RCC 7860 (cell line): ENCODE measurements at places on chromosomes 1 and 21.
A peak's percentile ranks its signal among the peaks of the same experiment; 100 is the strongest.

DNA sequence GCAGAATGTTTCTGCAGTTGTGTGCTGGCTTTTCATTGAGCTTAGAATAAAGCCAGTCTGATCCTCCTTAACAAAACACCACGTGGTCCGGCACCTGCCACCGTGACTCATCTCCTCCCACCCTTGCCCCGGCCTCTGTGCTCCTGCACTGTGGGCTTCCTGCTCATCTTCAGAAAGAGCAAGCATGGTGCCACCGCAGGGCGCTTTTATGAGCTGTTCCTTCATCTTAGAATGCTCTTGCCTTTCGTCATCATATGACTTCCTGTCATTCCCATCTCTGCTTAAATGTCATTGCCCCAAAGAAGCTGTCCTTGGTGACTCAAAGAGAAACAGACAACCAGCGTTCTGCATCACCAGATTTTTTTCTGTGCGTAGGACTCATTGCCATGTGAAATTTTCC lies 117.8 kb downstream of the HHAT start:
- DNase-seq: peak; percentile 67

- DNase-seq: no peak
Measured at GRCh38 chr21:32140151-32140550, 138.7 kb downstream of the MIS18A start.

DNA sequence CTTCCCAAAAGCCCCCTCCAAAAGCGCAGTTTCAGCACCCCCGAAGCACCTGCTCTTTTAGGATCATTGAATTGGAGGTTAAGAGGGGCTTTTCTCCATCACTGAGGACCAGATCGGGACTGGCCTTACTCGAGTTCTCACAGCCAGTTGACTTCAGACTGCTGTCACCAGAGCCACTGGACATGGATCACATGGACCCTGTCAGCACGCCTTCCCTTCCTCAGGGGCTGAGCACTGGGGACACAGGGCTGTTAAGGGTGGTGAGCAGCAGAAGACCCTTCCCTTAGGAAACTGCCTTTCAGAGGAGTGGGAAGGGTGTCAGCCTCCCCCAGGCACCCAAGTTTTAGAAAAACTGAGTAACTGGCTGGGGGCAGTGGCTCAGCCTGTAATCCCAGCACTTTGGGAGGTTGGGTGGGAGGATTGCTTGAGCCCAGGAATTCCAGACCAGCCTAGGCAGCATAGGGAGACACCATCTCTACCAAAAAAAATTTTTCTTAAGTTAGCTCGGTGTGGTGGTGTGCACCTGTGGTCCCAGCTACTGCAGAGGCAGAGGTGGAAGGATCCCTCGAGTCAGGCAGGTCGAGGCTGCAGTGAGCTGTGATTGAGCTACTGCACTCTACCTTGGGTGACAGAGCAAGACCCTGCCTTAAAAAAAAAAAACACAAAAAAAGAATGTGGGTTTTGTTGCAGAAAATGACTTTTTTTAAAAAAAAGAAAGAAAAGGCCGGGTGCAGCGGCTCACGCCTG lies 584 bp upstream of the FGR start:
- no peak for DNase-seq

DNA sequence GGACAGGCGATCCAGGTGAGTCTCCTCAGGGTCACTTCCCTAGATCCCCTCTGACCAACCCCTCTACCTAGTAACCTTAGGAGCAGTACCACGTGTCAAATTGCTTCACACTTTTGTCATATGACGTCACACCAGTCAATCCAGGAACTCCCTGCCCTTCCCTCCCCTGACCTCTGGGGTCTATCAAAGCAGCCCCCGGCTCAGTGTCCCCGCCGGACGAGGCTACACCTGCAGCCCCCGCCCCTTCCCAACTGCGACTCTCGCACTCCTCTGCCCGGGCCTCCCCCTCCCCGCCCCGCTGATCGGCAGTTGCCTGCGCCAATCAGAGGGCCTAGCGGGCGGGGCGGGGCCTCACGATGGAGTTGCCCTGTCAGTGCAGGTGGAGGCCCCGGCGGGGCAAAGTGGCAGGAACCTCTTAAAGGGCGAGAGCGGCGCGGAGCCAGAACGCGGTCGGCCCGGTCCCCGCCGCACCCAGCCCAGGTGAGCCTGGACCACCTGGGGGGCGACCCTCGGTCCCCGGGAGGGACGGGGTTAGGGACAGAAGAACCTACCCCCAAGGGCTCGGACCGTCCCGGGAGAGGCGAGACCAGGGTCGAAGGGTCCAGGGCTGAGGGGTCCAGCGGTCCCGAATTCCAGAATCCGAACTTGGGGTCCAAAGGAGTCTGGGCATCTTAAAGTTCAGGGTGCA lies 27.5 kb upstream of the EPB41 start:
- DNase-seq: peak; percentile 60

DNA sequence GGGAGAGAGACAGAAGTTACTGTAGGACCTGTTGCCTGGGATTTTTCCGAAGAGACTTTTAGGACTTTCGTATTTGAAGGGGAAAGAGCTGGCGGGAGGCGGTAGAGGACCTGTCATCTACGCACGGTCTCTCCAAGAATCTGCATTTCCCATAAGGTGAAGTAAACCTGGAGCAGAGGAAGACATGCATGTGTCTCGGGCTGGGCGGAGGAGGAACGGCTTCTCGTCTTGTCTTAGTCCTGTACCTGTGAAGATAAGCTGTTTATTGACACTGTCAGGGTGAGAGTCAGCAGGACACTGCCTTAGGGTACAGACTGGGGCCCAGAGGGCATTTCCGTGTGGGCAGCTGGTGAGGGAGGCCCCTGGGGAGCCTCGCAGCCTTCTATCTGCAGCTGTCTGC lies 123.4 kb upstream of the COL6A1 start:
- DNase-seq: no peak

DNA sequence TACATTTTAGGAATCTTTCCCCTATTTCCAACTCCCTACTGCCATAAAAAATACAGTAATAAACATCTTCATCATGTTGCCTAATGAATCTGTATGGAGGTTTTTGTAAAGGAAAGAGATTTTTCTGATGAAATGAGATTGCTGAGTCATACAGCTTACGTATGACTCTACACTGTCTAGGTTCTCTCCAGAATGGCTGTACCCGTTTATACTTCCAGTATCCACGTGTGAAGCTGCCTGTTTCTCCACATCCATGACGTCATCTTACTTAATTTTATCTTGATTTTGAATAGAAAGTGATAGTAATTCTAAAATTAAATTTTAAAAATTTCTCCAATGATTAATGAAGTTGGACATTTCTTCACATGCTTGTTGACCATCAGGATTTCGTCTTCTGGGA lies 103.7 kb downstream of the COQ8A start:
- DNase-seq: peak; percentile 45

DNA sequence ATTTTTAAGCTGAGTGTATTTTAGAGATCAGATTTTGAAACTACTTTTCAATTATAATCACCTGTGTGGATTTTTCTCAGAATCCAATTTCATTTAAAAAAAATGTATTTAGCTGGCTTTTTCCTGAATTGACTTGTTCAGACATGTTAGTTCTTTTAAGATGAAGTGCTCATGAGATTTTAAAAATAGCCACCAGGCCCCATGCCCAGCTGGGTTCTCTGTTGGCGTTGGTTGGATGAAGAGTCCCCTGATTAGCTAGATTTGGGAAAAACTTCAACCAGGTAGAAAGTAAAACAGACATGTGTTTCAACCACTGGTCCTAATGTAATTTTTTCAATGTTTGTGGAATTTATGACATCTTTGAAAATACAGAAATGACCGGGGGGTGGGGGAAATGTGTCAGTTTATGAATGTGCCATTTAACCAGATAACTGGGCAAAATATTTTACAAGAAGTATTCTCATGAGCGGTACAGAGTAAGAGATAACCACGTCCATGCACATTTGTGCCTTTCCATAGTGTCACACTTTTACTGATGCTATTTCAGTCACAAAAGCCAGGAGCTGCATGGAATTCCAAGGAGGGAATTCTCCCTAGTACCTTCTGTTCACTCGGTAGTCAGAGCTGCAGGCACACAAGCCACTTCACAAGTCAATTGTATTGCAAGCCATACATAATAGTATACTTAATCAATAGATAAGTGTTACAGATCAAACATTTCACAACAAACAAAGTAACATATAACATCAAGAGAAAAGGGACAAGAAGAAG lies 51.1 kb downstream of the KCNK1 start:
- DNase-seq: no peak

DNA sequence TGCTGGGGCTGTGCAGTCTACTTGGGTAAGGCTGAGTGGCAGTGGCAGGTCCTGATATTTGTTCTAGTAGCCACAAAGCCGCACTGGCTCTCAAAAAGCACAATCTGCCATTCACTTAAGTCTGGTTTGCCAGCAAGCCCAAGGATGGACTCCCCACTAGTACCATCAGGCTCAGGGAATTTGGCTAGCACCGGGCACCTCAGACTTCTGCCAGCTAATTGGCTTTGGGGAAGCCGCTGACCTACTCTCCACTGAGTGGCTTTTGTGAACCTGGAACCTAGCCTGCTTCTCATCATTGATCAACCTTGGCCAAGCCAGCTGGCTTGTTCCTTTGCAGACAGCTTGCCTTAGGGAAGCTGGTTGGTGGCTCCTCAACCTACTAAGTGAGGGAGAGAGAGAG lies 83.1 kb downstream of the ESRRG start:
- DNase-seq: no peak

- DNase-seq: no peak
Measured at GRCh38 chr1:240538776-240539430, 73.1 kb downstream of the GREM2 start.

GRCh38 chr1:154821083-154821482 lies 49.0 kb downstream of the KCNN3 start:
- DNase-seq: no peak

GRCh38 chr1:18872071-18872611 lies 12.7 kb upstream of the TAS1R2 start:
- DNase-seq: no peak

- DNase-seq: no peak
Measured at GRCh38 chr1:105027838-105028471, 1278.3 kb downstream of the AMY1C start.

DNA sequence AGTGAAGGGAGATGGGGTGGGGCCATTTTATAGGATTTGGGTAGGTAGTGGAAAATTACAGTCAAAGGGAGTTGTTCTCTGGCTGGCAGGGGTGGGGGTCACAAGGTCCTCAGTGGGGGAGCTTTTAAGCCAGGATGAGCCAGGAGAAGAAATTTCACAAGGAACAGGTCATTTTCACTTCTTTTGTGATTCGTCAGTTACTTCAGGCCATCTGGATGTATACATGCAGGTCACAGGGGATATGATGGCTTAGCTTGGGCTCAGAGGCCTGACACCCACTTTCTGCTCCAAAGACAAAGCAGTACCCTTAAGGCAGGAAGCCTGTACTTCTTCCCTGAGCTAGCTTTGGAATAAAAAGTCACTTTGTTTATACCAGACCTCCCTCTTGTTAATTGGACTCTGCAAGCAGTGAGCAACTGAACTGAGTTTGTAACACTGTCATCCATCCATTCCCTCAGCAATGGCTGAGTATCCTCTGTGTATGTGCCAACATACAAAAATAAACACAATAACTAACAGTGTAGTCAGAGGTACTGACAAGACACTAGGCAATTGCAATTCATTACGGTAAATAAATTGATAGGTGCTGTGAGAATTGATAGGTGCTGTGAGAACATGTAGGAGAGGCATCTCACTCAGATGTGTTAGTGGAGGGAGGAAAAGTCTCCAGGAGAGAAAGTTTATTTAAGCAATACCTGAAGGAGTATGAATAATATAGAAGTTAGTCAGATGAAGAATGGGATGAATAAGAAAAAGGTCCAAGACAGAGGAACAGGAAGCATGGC lies 14.7 kb upstream of the RGS2 start:
- DNase-seq: no peak

GRCh38 chr1:222865718-222866117 lies 50.9 kb downstream of the DISP1 start:
- no peak for DNase-seq

DNA sequence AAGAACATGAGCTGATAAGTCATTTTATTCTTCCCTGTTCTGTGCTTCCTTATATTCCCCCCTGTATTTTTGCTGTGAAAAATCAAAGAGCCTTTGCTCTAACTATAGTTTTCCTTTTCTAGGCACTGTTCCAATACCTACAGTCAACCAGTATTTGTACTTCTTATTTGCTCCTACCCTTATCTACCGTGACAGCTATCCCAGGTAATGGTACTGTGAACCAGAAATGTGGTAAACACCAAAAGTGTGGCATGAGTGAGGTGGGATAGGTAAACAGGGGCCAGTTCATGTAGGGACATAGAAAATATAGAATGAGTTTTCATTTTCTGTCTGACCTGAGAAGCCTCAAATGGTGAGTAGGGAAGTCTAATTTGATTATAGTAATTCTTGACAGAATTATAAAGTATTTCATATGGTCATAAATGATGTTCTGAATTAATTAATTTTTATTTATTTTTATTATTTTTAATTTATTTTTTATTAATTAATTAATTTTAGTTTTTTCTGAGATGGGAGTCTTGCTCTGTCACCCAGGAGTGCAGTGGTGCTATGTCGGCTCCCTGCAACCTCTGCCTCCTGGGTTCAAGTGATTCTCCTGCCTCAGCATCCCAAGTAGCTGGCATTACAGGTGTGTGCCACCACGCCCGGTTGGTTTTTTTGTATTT lies 22.9 kb upstream of the AXDND1 start:
- no peak for DNase-seq

- DNase-seq: peak; percentile 86
Measured at GRCh38 chr1:67683766-67684525, 1.1 kb upstream of the GADD45A start.

DNA sequence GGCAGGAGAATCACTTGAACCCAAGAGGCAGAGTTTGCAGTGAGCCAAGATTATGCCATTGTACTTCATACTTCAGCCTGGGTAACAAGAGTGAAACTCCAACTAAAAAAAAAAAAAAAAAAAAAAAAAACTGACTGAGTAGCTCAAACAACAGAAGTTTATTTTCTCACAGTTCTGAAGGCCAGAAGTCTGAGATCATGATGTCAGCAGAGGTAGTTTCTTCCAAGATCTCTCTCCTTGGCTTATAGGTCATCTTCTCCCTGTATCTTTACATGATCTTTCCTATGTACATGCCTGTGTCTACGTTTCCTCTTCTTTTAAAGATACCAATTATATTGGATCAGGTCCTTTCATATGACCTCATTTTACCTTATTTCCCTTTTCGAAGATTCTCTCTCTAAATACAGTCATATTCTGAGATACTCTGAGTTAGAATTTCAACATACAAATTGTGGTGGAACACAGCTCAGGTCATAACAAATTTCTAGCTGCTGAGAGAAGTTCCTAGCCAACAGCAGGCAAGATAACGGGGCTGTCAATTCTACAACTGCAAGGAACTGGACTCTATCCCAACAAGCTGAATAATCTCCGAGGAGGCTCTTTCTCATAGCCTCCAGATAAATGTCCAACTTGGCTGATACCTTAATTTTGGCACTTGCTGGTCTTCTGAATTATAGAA lies 187.7 kb upstream of the ADAMTS5 start:
- DNase-seq: no peak
